ENCODE measurements at places on chromosomes 4 and X. TPM values are rescaled to one million over a fixed set of nuclear protein-coding genes. Genes with fewer than 3 reads are reported as not detected.

DDX53 gene
- total RNA-seq: not detected

C4orf36 gene
- total RNA-seq: 1.6 TPM

ZFP42 gene
- total RNA-seq: 18.9 TPM

DRD5 gene
- 0.09 TPM for total RNA-seq

CXCL11 gene
- total RNA-seq: not detected

GATA1 gene
- not detected for total RNA-seq

HS3ST1 gene
- 6.2 TPM for total RNA-seq

NDUFB11 gene
- total RNA-seq: 85.7 TPM

SSX3 gene
- not detected for total RNA-seq

ZCCHC12 gene
- total RNA-seq: 2.1 TPM

APLN gene
- total RNA-seq: 0.33 TPM

FREM3 gene
- not detected for total RNA-seq

PPP1R2C gene
- not detected for total RNA-seq

SMIM43 gene
- not detected for total RNA-seq

HOPX gene
- 3.1 TPM for total RNA-seq

OCRL gene
- total RNA-seq: 46.7 TPM

PDHA2 gene
- not detected for total RNA-seq

RPS6KA6 gene
- 12.4 TPM for total RNA-seq

MID1 gene
- 48.8 TPM for total RNA-seq

MTHFD2L gene
- 21.1 TPM for total RNA-seq

- no peak for DNase-seq
These were observed 48.5 kb downstream of the SNCA start for GRCh38 chr4:89788206-89789072.

GRCh38 chrX:106897259-106897658 lies 5.9 kb downstream of the RIPPLY1 start:
- no peak for DNase-seq

GRCh38 chrX:116272861-116273260 lies 102.3 kb downstream of the AGTR2 start:
- no peak for DNase-seq

DNA sequence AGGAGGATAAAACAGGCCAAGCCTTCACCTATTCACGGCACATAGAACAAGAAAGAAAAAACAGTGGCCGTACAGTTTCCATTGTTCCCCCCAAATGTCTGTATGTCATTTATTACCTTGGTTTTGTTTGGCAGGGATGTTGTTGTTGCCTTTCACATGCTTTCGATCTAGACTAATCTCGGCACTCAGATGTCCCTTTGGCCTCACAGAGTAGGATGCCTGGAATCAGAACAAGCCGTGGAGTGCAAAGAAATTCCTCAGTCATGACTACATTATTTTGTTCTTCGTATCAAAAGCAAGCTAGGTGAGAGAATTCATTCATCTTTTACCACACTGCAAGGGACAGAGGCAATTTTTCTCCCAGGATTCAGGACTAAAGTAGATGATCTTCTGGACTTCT lies 106.9 kb downstream of the SMIM20 start:
- DNase-seq: no peak

DNA sequence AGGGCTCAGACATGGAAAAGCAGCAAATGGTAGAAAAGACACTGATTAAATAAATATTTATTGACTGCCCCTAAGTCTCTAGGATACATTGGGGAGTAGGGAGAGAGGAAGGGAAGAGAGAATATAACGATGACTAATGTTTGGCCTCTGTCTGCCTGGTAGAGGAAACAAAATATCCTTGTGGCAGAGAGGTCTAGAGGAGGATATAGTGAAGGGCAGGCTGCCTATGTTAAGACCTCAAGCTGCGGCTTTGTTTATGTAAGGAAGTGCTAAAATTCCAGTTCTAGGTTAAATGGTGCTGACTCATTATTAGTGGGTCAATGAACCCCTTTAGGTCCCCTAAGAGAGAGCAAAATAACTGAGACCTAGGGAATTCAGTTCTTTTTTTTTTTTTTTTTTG lies 427.3 kb upstream of the FTHL17 start:
- no peak for DNase-seq

DNA sequence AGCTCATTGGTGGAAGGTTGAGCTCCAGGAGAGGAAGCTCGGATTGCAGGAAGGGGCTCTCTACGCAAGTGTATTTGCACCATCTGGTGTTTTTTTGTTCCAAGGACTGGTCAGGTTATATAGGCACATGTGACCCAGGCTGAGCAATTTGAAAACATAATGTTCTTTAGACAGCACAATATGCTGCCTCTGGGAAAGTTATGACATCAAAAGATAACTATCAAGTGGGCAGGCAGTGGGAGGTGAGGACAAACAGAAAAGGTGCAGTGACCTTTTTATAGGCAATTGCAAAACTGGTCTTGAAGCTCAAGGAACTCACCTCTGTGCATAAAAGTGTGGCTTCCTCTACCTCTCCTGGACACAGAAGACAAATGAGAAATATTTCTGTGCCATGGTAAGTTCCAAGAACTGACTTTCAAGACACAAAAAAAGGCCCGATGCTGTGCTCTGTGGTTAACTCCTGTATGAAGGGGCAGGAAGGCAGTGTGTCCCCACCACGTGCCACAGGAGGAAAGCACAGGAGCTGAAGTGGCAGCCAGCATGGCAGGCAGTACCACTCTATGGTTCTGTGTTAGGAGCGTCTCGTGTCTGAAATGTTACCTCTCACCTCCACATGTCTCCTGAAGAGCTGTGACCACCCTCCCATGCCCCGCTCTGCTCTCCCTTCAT lies 128.6 kb downstream of the SHROOM3 start:
- DNase-seq: no peak

- no peak for DNase-seq
These were observed 28.3 kb upstream of the MSANTD1 start for GRCh38 chr4:3220476-3221183.

DNA sequence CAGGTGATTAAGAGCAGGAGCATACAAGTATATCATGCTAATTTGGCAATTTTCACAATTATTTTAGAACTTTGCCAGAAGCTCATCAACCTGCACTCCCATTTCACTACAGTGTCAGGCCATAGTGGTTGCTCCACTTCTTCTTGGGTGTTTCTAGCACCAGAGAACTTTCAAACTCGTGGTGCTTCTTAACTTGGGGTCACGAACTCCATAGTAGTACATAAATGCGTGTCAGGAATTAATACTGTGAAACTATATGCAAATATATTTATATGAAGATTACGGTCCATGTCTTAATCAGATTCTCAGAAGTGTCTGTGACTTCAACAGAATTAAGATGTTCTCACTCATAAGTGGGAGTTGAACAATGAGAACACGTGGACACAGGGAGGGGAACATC lies 254.3 kb upstream of the BMP3 start:
- DNase-seq: no peak

DNA sequence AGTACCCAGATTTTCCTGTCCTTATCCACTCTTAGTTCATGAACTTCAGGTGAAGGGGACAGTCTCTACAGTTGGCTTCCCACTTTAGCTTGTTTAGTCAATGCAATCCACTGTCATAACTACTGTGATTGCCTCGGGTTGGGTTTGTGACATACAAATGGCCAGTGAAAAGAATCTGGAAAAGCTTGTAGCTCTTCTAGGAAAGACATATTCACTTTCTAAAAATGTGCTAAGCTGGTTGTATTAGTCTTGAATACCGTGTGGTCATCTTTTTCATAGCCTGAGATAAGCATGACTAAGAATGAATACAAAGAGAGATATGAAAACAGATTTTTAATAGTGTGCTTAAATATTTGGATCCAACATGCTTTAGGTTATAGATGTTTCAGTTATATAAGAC lies 1443.5 kb upstream of the IGFBP7 start:
- DNase-seq: no peak

GRCh38 chr4:1899149-1900086 lies 28.2 kb downstream of the NSD2 start:
- DNase-seq: peak; percentile 40

DNA sequence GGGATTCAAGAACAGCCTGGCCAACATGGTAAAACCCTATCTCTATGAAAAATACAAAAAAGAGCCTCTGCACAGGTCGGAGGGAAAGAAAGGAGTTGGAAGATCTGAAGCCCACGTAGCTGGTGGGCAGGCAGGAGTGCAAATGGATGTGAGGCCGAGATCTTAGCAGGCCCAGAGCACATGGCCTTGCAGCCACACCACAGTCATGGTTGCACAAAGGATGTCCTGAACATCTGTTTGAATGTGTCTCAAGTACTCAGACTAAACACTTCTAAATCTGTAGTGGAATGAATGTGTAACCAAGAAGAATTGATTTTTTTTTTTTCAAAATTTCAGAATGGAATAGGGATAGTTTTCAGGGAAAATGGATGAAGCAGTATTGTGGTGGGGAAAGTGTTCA lies 10.8 kb downstream of the CA5B start:
- no peak for DNase-seq

DNA sequence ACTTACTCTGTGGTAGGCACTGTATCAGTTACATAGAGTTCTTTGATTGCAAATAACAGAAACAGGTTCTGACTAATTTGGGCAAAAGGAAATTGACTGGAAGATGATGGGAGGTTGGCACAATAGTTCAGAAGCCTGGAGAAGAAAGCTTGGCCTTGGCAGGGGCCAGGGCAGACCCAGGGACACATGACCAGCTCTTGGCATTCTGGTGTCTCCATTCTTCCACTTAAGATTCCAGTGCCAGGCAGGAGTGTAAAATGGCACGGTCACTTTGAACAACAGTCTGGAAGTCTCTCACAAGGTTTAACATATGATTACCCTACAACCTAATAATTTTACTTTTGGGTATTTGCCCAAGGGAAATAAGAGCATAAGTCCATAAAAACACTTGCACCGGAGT lies 175.9 kb downstream of the BCOR start:
- DNase-seq: no peak

DNA sequence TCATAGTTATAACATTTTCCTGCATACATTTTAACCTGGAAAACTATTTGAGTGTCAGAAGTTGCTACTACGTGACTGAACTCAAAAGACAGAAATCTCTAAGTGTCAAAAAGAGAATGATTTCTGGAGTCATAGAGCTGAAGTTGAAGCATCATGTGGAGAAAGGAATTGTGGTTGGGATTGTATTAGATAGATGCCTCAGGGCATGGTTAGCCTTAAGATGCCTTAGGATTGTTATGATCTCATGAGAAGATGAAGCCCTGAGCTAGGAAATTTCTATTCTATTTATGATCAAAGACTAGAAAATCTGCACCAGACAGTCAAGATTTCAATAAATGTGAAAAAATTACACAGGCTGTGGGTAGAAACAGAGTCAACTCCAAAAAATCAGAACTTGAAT lies 20.2 kb downstream of the EPGN start:
- DNase-seq: no peak

DNA sequence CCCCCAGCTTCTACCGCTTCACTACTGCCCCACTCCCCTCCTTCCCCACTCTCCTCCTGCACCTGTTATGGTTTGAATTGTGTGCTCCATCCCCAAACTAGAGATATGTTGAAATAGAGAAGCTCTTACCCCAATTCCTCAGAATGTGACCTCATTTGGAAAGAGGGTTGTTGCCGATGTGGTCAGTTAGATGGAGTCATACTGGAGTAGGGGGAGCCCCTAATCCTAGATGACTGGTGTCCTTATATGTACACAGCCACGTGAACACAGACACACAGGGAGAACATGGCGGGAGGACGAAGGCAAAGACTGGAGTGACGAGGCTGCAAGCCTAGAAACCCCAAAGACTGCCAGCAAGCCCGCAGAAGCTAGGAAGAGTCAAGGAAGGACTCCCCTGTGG lies 84.3 kb downstream of the FHDC1 start:
- DNase-seq: no peak

DNA sequence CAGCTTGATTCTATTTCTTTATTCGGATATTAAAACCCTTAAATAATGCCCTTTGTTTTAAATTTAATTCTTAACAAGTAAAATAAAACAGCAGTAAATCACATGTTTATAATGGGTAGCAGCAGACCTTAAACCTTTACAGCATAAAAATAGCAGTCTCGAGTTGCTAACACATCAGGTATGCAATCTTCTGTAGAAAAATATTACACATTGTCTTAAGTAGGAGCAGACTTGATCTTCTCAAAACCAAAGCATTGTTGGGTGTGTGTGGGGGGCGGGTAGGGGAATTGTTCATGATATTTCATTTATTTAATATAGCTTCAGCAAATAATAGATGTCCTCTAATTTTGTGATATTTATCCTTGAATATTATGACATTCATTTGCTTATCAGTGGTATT lies 331.4 kb downstream of the PCDH7 start:
- DNase-seq: no peak

- no peak for DNase-seq
These were observed 273.4 kb downstream of the HS3ST1 start for GRCh38 chr4:11155208-11155867.

- DNase-seq: no peak
These were observed at the start of gene SMIM31 for GRCh38 chr4:164753873-164754488. Gene SMIM31 (plus strand): TSS chr4:164754131. CDS start chr4:164770444, 16,313 bp downstream.

- no peak for DNase-seq
These were observed 192.0 kb upstream of the ETNPPL start for GRCh38 chr4:108954880-108955279.

GRCh38 chr4:2733844-2734574 lies 22.1 kb downstream of the TNIP2 start:
- DNase-seq: no peak

DNA sequence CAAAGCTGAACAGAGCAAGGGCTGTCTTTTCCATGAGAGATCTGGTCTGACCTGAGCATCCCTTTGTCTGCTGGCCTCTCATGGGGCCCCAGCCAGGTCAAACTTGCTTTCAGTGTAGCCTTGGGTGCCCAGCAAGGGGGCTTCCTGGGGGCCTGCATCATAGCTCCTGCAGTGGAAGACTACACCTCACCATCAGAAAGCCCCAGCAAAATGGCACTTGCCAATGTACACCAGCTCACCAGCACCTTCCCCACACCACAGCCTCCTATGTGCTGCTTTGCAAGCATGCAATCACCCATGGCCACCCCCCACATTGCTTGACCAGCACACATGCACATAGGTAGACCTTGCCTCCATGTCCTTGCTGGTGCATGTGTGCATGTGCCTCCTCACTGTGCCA lies 1478.1 kb downstream of the FSTL5 start:
- DNase-seq: no peak

GRCh38 chrX:72609313-72609712 lies 36.7 kb upstream of the HDAC8 start:
- DNase-seq: no peak

DNA sequence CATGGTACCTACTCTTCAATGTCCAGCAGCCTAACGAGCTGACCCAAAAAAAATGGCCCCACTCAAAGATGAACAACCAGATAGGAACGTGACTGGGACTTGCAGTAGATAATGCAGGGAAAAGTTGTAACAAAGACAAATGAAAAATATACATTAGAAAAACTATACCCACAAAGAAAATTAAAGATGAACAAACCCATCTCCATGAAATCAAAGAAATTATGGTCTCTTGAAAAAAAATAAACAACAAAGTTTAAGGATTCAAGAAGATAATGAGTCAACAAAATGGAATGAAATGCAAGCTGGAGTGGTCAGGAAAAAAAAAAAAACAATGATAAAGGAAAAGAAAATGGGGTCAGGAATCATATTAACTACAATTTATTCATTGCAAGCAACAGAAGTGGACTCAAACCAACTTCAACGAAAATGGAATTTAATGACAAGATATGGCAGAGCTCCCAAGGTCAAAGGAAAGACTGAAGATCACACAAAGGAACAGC lies 309.8 kb upstream of the GALNT7 start:
- DNase-seq: no peak

All from mesothelial cell of epicardium (in vitro differentiated cells).